ENCODE measurements at places on chromosomes 2 and 18.

- no peak for DNase-seq
Measured at GRCh38 chr2:110740747-110741349, 8.5 kb downstream of the ACOXL start.

- no peak for DNase-seq
Measured at GRCh38 chr2:118049816-118050140, 35.9 kb upstream of the CCDC93 start.

DNA sequence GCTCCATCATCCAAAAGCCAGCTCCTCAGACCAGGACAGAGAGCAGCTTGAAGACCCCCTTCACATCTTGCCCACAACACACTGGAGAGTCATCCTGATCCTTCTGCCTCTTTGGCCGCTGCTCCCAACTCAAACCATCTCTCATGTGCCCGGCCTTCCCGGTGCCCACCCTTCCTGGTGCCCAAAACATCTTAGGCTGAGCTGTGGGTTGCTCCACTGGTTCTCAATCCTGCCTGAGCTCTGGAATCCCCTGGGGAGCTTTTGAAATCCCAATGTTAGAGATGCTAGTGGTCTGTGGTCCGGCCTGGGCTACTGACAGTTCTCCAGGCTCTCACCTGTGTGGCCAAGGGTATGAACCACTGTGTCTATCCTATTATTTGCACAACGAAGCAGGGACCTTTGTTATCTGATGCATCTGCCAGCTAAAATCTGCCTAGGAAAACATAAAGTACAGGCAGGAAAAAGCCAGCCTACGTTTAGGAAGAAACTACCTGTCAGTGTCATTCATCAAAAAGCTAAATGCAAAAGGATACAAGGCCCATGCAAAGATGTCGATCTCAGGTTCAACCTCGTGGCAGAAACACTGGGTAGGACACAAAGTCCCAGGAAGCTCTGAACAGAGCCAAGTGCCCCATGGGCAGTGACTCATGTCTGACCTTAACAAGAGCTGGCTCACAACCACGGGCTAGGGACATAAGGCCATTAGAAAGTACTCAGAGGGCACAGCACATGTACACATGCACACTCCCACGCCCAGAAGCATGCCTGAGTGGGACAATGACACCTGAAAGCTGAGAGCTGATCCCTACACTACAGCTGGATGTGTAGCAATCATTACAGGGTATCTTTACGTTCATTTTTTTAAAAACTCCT lies 30.8 kb downstream of the TBC1D8 start:
- DNase-seq, result no peak

DNA sequence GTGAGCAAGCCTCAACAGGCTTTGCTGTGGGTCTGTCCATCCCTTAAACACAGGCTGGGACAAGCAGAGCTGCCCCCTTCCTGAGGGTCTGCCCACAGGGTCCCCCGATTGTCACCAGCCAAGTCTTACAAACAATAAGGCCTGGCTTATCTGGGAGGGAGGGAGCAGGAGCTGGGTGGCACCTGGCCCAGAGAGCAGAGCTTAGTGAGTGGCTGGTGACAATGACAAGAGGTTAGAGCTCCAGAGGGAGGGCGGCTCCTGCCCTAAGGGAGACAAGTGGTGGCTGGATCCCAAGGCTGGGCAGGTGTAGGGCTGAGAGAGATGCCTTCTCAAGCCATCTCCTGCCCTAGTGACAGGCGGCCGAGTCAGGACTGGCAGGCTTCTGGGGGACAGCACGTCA lies 125.5 kb downstream of the KLHL29 start:
- DNase-seq, result no peak

- DNase-seq, result no peak
Measured at GRCh38 chr2:148989882-148990493, 48.5 kb upstream of the LYPD6B start.

DNA sequence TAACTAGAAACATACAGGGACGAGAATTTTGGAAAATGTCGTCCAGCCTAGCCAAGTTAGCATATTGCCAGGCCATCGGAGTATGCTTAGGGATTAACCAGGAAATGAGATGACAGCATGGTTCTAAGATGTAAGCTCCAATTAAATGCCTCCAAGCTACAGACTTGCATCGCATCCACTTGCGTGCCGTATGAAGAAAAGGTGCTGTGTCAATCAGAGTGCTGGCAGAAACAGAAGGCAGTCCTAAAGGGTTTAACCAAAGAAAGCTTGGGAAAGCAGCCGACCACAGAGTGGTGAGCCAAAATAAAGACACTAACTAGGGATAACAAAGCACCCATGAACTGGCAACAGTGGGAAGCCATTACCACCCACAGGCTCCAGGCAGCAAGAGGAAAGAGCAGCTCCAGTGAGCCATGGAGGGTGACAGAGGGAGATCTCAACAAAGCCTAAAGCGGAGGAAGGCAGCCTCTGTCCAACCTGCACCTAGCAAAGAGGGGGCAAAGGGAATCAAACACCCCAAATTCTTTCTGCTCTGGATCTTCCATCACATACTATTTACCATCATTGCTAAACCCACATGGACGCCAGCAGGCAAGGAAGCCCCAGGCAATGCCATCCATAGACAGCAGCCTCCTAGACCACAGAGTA lies 27.6 kb upstream of the SOCS6 start:
- DNase-seq, result no peak

GRCh38 chr18:47749600-47749973 lies 180.9 kb downstream of the SMAD2 start:
- no peak for DNase-seq

GRCh38 chr2:109724533-109725460 lies 69.3 kb upstream of the RGPD5 start:
- no peak for DNase-seq

GRCh38 chr2:117614823-117615534 lies 199.5 kb upstream of the DDX18 start:
- no peak for DNase-seq

GRCh38 chr18:46899274-46899948 lies 17.9 kb downstream of the PIAS2 start:
- DNase-seq, result no peak

DNA sequence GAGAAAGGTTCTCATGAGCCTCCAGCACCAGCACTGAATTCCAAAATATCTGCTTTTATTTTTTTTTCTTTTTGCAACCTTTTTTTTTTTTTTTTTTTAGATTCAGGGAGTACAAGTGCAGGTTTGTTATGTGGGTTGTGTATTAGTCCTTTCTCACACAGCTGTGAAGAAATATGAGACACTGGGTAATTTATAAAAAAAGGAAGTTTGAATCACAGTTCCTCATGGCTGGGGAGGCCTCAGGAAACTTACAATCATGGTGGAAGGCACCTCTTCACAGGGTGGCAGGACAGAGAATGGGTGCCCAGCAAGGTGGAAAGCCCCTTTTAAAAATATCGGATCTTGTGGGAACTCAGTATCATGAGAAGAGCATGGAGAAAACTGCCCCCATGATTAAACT lies 7.9 kb upstream of the TMX3 start:
- DNase-seq, result no peak

DNA sequence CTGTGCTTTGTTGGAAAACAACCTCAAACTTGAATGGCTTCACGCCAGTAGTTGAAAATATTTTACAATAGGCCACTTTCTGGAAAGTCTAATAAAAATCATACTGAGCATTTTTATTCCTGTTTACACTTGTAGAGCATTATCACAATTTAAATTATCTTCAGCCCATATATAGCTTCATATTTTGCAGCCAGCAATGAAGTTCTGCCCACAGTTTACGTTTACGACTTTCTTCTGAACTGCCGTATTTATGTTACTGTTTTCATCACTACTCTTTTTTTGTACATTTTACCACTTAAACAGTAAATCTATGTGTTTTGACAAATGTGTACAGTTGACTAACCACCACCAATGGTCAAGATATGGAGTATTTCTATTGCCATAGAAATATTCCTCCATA lies 86.2 kb downstream of the COPS8 start:
- DNase-seq, result no peak

DNA sequence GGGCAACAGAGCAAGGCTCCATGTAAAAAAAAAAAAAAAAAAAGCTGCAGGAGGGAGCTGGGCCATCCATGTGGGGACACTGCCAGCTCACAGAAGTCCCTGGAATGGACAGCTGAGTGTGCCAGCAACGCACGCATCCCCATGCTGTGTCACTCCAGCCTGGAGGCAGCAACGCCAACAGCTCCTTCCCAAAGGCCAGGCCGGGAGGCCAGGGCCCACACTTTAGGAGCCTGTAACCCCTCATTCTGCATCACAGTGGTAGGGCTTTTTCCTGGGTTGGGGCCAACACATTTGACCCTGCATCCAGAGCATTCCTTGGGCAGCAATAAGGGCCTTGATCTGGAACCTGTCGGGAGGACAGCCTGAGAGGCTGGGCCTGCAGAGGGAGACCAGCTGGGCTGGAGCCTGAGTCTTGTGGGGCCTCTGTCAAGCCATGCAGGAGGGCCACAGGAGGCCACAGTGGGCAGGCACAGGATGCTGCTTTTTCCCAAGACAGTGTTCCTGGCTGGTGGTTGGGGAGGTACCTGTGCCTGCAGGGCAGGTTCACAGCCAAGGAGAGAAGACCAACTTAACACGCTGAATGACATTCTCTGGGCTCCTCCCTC lies 16.8 kb upstream of the KCNK3 start:
- no peak for DNase-seq

- no peak for DNase-seq
Measured at GRCh38 chr2:134588556-134588955, 130.2 kb downstream of the TMEM163 start.

GRCh38 chr2:202133909-202134265 lies 60.8 kb downstream of the KIAA2012 start:
- DNase-seq, result no peak

DNA sequence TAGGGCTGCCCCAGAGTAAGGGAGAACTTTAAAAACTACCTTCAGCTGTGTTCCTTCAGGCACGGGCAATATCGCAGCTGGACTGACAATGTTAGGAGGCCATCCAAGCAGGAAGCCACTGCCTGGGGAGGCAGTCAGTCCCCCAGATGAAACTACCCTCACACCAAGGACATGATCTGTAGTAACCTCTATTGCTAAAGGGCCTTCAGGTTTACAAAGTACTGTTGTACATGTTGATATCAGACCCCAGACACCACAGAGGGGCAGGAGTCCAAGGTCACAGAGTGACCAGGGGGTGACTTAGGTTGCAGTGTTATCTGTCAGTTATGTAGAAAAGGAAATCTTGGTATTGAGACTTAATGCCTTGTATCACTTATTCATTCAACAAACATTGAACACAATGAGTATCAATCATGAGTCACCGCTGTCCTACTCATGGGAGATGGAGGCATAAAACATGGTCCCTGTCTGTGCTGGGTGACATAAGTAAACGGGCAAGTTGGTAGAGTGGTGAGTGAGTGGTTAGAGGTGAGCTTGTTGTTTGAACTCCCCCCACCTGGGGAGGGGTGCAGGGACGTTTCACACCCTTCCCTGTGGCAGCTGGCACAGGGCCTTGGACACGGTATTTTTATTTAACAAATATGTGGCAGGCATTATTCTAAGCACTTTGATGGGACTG lies 7.1 kb downstream of the CABLES1 start:
- DNase-seq, result no peak

- no peak for DNase-seq
Measured at GRCh38 chr2:165743442-165743841, 50.6 kb downstream of the GALNT3 start.

GRCh38 chr18:64972545-64972944 lies 778.3 kb upstream of the CDH7 start:
- DNase-seq, result no peak

DNA sequence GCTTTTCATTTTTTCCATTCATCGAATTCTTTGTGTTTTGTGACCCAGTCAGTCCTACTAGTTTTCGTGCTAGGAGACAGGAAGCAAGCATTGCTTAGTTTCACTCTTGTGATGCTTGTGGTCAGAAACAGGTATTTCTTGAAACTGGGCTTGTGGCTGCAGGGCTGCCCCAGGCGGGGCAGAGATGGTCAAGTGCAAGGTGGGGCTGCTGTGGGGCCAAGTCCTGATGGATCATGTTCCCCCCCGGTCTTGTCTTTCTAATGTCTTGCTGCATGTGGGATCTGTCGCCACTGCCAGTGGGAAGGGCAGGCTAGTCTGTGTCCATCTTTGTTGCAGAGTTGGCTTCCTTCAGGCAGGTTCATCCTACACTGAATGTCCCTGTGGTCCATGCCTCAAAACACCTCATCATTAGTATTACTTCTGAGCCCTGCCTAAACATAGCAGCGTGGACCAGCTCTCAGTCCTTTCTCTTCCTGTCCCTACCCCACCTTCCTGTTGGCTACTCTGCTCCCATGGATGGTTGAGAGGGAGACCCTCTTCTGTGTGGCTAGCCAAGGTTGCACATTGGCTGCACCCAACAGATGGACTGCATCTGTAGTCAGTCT lies 38.7 kb downstream of the INPP4A start:
- no peak for DNase-seq

DNA sequence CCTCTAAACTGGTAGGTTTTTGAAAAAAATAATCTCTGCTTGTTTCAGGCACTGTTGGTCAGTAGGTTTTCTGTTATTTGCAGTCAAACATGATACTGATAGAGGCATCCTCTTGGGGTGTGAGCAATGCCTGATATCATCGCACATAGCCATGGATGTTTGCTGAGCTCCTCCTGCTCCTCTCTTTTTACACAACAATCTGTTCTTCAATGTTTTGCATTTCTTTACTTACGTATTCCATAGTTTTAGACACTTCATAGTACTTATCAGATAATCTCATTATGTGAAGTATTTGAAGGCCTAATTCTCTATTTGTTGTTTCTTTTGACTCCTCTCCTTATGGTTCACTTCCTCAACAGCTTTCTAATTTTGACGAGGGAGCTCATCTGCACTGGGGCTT lies 23.0 kb upstream of the HS6ST1 start:
- no peak for DNase-seq

DNA sequence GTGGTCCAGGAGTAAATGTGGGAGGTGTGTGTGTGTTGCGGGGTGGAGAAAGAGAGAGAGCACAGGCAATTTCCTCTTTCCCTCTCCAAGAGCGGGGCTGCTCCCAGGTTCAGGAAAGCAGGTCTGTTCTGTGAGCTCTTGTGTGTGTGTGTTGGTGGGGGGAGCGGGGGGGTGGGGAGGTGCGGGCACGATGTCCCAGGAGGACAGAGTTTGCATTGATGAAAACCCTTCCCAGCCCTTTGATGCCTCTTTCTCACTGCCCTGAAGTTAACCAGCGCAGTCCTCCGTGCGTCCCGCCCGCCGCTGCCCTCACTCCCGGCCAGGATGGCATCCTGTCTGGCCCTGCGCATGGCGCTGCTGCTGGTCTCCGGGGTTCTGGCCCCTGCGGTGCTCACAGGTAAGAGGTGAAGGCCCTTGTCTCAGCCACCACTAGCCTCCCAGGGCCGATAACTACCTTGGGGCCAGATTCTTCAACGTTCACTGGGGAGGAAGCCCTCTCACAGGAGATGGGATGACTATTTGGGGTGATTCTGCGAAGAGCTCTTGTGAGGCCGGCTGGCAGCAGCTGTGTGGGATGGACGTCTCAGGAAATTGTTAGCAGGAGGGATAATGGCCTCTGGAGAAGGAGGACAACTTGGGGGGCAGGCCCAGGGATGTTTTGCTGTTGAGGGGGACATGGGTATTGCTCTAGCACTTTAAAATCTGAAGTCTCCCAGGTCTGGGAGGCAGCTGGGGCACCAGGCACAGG lies at the start of gene SNORC:
SNORC (plus strand) TSS at position 247 of the 748 bp plus-strand sequence; CDS start at position 325, 78 bp downstream.
- no peak for DNase-seq

DNA sequence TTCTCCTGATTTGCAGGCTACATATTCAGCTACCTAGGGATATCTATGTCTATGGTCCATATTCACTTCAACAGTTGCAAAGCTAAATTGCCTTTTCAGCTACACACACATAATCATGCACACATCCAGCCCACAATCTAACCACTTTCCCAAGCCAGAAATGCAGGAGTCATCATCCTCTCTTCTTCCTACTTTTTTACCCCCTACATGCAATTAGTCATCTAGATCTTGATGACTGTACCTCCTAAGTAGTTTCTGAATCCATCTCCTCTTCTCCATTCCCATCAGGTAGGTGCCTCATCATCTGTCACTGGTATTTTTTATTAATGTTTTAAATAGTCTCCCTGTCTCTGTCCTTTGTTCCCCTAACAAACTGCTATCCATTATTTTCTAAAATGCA lies 23.7 kb upstream of the SPRED2 start:
- DNase-seq, result no peak

Measured in stimulated activated CD4-positive, alpha-beta T cell treated with anti-CD3 and anti-CD28 coated beads, Interleukin-15, amount 100 ng/mL, for 1 hour (primary cell).